Hair follicular keratinocyte (primary cell): ENCODE measurements at places on chromosomes 11 and 22. TPM values are rescaled to one million over a fixed set of nuclear protein-coding genes. Genes with fewer than 3 reads are reported as not detected.

Gene FAM180B
- not detected in 2 replicates for total RNA-seq

Gene ZNF215
- 3.8 and 5.3 TPM in 2 replicates for total RNA-seq

Gene PAMR1
- 1.6 and 12.7 TPM in 2 replicates for total RNA-seq

Gene PKNOX2
- not detected in 2 replicates for total RNA-seq

Gene TRPM5
- not detected in 2 replicates for total RNA-seq
